ENCODE measurements at places on chromosomes 16 and 17.

DNA sequence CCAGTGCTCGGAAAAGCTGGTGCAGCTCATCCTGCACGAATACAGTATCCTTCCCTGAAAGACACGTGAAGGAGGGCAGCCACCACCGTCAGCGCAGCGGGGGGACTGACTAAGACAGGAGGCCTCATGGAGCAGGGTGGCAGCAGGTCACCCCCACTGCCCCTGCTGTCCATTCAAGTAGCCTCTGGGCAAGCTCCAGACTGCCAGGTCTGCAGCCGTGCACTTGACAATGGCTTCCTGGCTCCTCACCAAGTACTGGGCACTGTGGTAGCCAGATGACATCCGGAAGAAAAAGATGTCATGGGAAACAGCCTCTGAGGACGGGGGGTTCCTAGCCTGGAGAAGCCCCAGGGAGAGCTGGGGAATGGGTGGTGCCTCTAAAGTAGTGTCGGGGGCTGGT is 7.9 kb upstream of the MYO15A start:
- H3K36me3 ChIP-seq = peaks cover 83% of the 10 kb centered on the region
- no peak for DNase-seq
- H3K4me3 ChIP-seq = no peak overlapping the region
- no peaks in the 10 kb centered on the region for H3K4me1 ChIP-seq
- H3K27ac ChIP-seq = no peak overlapping the region

DNA sequence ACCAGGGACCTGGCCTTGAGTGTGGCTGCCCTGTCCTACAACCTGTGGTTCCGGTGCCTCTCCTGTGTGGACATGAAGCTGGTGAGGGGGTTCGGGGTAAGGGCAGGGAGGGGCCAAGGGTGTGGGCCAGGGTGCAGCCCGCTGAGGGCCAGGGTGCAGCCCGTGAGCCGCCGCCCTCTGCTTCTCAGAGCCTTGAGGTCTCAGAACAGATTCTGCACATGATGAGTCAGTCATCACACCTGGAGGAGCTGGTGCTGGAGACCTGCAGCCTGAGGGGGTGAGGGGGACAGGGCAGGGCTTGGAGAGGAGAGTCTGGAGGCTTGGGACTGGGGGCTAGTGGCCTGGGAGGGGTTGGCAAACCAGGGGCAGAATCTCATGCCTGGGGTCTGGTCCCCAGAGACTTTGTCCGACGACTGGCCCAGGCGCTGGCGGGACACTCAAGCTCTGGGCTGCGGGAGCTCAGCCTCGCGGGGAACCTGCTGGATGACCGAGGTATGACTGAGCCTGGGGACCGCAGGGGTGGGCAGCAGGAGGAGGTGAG is 2.2 kb downstream of the CARMIL2 start:
- no peaks in the 10 kb centered on the region for H3K27me3 ChIP-seq
- DNase-seq = no peak
- H3K4me1 ChIP-seq = peaks cover 16% of the 10 kb centered on the region
- H3K36me3 ChIP-seq = peaks cover 56% of the 10 kb centered on the region
- no peak overlapping the region for H3K4me3 ChIP-seq
- peak overlapping the region; percentile 34 for H3K27ac ChIP-seq

GRCh38 chr17:869567-870525 is 87.7 kb downstream of the MRM3 start:
- H3K36me3 ChIP-seq = no peaks in the 10 kb centered on the region
- H3K4me1 ChIP-seq = no peaks in the 10 kb centered on the region
- no peak overlapping the region for H3K27ac ChIP-seq
- no peak overlapping the region for H3K4me3 ChIP-seq

GRCh38 chr17:72489272-72489641 is 368.4 kb downstream of the SOX9 start:
- H3K27me3 ChIP-seq = no peaks in the 10 kb centered on the region
- DNase-seq = no peak
- H3K27ac ChIP-seq = no peak overlapping the region
- no peaks in the 10 kb centered on the region for H3K36me3 ChIP-seq

DNA sequence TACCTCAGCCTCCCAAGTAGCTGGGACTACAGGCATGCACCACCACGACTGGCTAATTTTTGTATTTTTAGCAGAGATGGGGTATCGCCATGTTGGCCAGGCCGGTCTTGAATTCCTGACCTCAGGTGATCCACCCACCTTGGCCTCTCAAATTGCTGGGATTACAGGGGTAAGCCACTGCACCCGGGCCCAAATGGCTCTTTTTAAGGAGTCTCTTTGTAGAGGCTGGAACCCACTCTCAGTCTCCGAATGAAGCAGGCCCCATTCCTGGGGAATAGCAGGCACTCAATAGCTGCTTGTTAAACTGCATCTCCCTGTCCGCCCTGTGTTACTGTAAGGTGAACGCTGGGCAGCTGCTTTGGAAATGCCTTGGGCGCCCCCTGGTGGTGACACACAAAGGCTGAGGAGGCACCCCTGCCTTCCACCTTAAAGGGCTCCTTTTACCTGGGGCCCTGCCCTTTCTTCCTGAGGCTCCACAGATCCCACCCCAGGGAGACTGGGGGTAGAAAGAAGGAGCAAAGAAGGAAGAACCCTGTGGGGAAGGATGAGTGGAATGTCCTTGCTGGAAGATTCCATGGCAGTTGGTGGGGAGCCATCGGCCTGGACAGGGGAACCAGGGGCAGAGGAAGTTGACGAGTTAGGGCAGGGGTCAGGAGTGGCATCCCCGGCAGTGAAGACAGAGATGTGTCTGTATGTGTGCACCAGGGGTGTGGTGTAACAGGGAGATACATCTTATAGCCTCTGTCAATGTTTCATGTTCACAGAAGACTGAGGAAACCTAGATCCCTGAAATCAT is 6.1 kb upstream of the SP2 start:
- H3K27me3 ChIP-seq = no peaks in the 10 kb centered on the region
- no peaks in the 10 kb centered on the region for H3K36me3 ChIP-seq
- H3K4me1 ChIP-seq = peaks cover 9% of the 10 kb centered on the region
- H3K27ac ChIP-seq = no peak overlapping the region
- DNase-seq = peak; percentile 85

DNA sequence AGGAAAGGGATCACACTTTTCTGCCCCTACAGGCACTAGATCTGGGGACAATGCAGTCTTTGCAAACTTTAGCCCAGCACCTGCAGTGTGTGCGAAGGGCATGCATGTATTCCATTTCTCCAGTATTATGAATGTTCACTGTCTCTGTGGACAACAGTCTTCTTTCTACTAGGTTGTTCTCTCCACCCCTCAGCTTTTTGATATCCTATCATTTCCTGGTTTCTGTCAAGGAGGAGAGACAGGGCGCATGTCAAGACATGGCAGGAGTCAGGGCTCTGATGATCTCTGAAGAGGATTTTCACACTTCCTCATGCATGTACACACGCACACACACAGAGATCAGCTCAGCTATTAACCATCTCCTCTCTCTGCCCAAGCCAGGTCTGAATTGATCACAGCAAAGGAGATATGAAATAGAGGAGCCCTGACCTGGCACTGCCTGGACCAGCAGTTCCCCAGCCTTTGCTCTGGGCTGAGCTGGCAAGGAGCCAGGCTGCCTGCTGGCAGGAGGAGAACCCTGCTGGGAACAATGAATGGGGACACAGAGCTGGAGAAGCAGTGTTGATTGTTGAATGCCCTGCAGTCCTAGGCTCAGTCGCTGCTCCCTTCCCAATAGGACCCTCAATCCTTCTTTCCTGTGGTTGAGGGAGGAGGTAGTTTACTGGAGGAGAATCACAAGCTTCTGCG is 2.6 kb downstream of the GPR179 start:
- no peak overlapping the region for H3K4me3 ChIP-seq
- H3K4me1 ChIP-seq = no peaks in the 10 kb centered on the region

- no peak for DNase-seq
- no peak overlapping the region for H3K27ac ChIP-seq
- no peaks in the 10 kb centered on the region for H3K4me1 ChIP-seq
- no peaks in the 10 kb centered on the region for H3K27me3 ChIP-seq
- no peak overlapping the region for H3K4me3 ChIP-seq
These were observed 57.3 kb downstream of the EPN2 start for GRCh38 chr17:19294443-19294842.

DNA sequence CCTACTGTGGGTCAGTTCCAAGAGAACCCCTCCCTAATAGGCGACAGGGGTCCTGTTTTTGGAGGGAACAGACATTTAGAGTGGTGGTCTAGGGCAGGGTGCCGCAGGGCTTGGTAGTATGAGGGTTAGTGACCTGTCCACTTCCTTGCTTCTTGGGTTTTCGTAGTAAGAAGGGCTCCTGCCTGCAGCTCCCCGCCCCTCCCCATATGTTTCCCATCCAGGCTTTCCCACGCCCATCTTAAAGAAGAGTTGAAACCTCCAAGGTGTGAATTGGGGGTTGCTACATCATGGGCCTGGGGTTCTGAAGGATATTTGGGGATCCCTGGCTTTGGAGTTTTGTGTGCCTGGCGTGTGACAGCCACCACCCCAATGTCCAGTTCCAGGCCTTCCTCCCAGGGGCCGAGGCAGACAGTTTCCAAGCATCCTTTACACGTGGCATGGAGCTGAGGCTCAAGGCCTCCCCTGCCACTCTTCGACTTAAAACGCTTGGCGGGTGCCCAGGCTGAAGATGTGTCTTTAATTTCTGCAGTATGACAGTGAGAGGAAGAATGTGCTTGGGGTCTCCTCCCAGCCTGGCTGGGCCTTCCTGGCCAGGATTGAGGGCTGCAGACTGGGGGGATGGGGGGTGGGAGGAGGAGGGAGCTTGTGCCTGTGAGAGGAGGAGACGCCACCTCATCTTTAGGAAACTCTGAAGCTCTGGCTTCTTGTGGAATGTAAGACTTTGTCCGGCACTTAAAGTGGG is 2.3 kb upstream of the COL1A1 start:
- peaks cover 21% of the 10 kb centered on the region for H3K4me1 ChIP-seq
- H3K4me3 ChIP-seq = no peak overlapping the region
- DNase-seq = no peak

- peaks cover 46% of the 10 kb centered on the region for H3K4me1 ChIP-seq
- no peaks in the 10 kb centered on the region for H3K36me3 ChIP-seq
- H3K27ac ChIP-seq = peak overlapping the region; percentile 92
- DNase-seq = no peak
These were observed 3.5 kb downstream of the ICAM2 start for GRCh38 chr17:64016974-64017373.

DNA sequence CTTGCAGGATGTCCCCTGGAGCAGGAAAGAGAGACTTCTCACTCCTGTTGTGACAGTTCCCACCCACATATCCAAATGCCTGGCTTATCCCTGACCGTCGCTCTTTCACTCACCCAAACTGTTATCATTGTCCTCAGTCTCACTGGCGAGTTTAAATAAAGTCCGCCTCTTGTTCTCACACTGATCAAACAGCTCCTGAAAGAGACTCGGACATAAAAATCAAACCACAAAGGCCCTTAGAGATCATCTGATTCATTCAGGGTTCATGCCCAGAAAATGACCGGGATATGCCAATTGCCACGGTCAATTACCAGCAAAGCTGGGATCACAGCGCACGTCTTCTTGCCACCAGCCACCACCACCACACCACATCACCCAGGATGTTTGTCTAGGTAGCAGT is 19.9 kb downstream of the GGA3 start:
- no peaks in the 10 kb centered on the region for H3K27me3 ChIP-seq
- H3K36me3 ChIP-seq = peaks cover 82% of the 10 kb centered on the region
- DNase-seq = no peak
